RCC 7860 (cell line): ENCODE measurements at places on chromosomes 5 and 9.

GRCh38 chr5:178624631-178625546 lies 2.0 kb downstream of the CLK4 start:
- DNase-seq = no peak

DNA sequence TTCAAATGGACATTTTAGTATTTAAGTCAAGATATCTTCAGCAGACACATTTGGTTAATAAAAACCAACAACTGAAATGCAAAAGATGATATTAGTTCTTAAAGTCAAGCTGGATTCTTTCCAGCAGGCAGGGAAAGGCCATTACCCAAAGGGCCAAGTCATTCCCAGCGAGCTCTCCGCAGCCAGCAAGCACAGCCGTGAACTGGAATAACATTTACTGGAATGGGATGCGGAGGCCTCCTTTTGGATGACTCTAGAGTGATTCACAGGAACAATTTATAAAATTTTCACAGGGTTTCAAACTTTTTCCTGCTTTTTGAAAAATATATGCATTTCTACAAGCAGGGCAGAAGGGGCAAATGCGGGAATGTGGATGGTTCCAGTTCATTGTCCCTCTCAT lies 76.6 kb upstream of the DAB2 start:
- peak; percentile 88 for DNase-seq

GRCh38 chr5:171367424-171368370 lies 20.0 kb upstream of the NPM1 start:
- DNase-seq = peak; percentile 92

- DNase-seq = no peak
Measured at GRCh38 chr5:51202161-51202560, 181.1 kb upstream of the ISL1 start.

DNA sequence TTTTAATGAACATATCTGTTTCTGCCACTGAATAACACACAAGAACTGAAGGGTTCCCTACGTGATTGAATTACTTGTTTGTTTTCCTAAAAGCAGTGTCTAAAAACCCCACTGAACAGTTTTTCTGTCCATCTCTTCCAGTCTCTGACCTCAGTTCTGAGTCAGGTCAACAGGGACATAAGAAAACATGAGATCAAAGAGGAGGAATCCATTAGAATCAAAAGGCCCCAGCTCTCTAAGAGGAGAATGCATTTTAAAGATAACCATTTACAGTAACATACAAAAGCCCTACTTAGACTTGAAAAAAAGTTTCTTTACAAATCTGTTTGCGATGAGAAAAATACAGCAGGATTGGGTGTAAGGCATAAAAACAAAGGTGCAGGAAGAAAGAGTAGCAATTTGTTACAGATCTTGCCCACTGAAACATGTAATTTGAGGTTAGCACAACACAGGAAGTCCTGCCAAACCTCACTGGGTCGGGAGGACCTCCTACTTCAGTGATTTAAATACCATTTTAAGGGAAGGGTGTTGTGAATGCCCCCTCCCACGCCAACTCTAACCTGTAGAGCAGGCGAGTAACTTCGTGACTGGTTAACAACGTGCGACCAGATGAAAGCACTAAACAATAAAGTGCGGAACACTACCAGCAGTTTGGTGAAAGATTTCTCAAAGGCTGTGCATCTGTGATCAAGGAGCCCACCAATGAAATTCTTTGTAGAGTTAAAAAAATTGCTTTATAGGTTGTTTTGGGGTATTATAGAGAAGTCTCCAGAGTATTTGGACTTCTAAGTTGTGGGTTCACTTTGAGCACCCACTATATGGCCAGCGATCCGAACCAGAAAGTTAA lies 1.3 kb downstream of the QSOX2 start:
- no peak for DNase-seq

- no peak for DNase-seq
Measured at GRCh38 chr9:1085086-1085485, 34.9 kb downstream of the DMRT2 start.

GRCh38 chr5:2779459-2779858 lies 28.0 kb upstream of the IRX2 start:
- no peak for DNase-seq
